ENCODE measurements at places on chromosomes 11 and 22. TPM values are rescaled to one million over a fixed set of nuclear protein-coding genes. Genes with fewer than 3 reads are reported as not detected.

Gene YPEL1
- 0.22 TPM for total RNA-seq

Gene FANCF
- 13.4 TPM for total RNA-seq

Gene CSNK2A3
- total RNA-seq = 3.3 TPM

- no peak for DNase-seq
Observed at GRCh38 chr11:3369366-3369765, 9.6 kb downstream of the ZNF195 start.

GRCh38 chr11:35214792-35215193 is 75.8 kb downstream of the CD44 start:
- DNase-seq = peak; percentile 98

- DNase-seq = no peak
Observed at GRCh38 chr11:120058931-120059330, 79.0 kb downstream of the TRIM29 start.

DNA sequence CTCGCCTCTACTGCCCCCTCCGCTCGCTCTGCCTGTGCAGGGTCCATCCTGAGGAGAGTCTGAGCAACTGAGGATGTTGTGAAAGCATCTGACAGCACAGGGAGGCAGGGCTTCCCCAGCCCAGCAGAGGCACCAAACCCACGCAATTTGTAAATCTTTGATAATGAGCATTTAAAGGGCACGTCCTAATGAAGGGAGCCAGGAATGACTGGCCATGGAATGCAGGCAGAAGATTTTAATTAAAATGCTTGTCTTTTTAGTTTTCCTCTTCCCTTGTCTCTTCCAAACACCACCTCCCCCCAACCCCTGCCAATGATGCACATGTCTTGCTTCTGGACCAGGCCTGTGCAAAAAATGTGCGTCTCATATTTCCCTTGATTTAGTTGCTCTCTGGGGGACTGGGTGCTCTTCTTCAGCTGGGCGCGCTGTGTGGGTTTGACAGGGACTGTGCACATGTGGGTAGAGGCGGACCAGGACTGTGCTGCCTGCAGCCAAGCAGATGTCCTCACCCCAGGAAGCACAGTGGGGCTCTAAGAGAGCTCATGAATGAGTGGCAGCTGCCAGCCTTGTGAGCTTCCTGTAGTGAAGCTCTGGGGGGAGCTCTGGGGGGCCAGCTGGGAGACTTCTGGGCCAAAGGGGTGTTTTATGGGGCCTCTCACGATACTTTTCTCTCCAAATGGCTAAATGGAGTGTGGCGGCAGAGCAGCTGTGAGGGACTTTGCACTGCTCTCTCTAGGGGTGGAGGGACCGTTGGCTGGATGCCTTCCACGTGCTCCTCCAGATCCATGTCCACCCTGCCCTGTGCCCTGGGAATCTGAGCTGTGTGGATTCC is 273.5 kb downstream of the ST3GAL4 start:
- DNase-seq = peak; percentile 95

DNA sequence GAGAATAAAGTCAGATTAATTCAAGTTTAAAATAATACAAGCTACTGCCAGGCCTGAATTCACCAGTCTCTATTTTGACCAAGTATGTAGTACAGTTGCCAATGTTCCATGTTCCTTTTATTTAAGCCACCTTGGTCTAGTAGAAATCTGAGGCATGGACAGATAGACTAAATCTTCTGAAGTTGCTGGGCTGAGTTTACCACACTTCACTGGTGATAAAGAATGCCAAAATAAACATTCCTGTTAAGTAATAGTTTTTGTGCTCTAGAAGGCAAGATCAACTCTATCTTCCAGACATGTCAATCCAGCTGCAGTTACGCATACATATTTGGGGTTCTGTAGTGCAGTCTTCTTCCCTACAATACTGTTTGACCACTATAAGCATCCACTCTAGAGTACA is 83.9 kb upstream of the C11orf87 start:
- DNase-seq = no peak

DNA sequence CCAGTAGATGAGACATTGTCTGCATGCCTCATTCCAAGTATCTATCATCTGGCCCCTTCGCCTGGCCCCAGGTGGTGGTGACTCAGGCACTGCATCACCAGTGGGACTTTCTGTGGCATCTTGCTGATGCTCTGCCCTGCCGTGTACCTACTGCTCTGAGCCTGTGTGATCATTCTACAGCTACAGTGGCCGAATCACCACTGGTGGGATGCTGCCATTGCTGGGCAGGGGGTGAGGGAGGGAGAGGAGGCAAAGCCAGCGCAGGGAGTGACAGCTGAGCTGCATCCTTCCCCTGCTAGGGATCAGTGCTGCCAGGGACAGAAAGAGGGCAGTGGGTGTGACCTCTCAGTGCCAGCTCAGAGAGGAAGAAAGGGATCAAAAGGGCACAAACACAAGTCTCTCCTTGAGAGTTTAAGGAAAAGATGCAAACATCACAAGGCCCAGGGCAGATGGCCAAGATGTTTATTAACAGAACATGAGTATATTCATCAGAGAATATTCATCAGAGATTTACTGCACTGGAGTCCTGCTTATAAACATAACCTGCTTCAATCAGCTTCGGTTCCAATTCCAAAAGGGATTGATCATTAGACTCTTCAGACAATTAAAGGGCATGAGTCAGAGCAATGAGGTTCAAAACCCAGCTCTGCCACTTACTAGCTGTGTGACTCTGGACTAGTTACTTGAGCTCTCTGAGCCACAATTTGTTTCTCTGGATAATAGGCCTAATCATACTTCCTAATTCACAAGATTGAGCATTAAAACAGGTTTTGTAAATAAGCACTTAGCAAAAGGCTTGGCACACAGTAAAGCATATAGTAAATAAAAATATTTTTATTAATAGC is 109.8 kb downstream of the NAT10 start:
- peak; percentile 93 for DNase-seq

All from GM23248 (cell line).